Heart left ventricle (tissue), 16 donors: ENCODE measurements at places on chromosomes 1 and 21. TPM values are rescaled to one million over a fixed set of nuclear protein-coding genes. Genes with fewer than 3 reads are reported as not detected.

GRCh38 chr21:42298237-42298636 lies 17.0 kb downstream of the TFF3 start:
- no peak for DNase-seq

GRCh38 chr1:215198021-215198420 lies 115.5 kb downstream of the KCNK2 start:
- DNase-seq: no peak

GRCh38 chr1:147177611-147178380 lies 5.5 kb upstream of the PRKAB2 start:
- DNase-seq: no peak

- DNase-seq: no peak
These were observed 28.5 kb upstream of the SIPA1L2 start for GRCh38 chr1:232658386-232658785.

GRCh38 chr1:44048532-44049215 lies 17.4 kb upstream of the SLC6A9 start:
- DNase-seq: no peak

DNA sequence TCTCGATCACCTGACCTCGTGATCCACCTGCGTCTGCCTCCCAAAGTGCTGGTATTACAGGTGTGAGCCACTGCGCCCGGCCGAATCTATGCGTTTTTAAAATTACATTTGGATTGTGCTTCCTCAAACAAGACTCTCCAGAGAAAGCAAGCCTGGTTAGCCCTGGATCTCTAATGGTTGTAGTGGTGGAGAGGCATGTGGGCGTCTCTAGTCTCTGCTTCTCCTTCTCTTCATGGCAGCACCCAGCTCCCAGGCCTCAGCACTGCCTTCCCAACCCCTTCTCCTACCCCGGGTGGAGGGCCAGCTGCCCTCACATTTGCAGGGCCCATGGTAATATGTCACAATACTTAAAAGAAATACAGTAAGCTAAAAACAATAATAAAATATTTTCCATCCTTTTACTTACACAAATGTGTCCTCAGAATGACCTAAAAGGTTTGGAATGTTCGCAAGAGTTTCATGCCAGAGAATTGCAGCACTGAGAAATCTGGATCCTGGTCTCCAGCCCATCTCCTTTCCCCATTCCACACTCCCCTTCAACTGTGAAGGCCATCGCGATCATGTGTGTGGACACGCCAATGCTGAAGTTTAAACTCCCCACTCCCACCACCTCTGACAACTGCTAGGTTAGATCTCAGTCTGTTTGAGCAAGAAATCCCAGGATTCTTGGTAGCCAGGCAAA lies 7.0 kb downstream of the OR14I1 start:
- DNase-seq: no peak

DNA sequence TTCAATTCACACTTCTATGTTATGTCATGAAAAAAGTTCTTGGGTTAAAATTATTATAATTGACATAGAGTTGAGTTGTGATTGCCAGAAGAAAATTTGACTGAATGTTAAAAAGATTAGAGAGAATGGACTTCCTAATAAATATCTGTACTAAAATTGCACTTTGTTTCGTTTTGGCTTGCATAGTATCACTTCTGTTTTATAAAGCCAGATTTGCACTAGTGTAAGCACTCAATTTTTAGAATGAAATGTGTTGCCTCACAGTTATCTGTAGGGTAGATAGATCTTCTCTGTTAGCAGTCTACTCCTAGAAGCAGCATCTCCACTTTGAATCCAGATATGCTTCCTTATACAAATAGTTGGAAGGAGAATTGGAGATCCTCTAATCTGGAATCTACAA lies 95.2 kb upstream of the MPC2 start:
- DNase-seq: no peak

- no peak for DNase-seq
These were observed 41.7 kb downstream of the PLXNA2 start for GRCh38 chr1:208202333-208202995.

- no peak for DNase-seq
These were observed 96.5 kb downstream of the SMYD2 start for GRCh38 chr1:214377485-214377884.

DNA sequence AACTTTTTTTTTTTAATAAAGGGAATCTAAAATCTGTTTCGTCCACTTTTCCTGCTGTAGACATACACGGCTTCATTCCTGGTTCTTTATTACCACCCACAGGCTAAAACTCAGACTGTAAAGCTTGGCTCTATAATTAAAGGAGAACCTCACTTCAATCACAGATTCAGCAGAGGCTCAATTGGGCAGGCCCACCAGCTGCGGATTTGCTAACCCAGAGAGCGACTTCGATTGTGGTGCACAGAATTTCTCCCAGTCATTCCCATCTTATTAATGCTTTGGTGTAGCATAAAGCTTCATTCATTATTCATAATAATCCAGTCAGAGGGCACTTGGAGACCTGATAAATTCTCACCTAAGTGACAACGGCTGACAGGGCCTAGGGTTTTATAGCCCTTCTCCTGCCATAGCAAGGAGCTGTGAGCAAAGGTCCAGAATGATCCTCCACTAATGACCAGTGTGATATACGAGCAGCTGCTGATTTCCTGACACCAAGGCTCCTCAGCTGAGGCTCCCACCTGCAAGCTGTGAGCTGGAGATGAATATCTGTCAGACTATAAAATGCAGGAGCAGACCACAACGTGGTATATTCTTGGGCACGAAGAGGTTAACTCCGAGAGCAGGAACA lies 149.0 kb downstream of the ATP6V1G3 start:
- DNase-seq: no peak

DNA sequence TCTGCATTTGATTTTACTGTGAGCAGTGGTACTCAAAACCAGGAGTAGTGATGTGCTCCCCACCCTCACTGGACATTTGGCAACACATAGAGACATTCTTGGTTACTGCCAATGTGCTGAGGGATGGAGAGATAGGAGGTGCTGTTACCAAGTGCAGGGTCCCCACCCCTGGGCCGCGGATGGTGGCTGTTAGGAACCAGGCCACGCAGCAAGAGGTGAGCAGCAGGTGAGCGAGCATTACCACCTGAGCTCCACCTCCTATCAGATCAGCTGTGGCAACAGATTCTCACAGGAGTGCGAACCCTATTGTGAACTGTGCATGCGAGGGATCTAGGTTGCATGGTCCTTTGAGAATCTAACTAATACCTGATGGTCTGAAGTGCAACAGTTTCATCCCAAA lies 95.7 kb downstream of the AKT3 start:
- no peak for DNase-seq

DNA sequence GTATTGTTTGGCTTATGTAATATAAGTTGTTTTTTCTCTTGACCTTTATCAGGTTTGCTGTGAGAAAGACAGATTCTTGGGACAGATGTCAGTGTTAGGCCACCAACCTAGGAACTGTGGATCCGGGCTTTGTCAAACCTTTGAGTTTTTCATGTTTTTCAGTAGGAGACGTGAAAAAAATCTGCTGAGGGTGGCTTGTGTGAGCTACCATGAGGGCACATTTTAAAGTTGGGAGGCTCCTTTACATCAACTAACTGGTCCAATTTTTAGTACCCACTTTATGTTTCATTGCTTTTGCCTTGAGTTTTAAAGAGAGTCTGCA lies 801 bp downstream of the RPS6KC1 start:
- DNase-seq: no peak

- DNase-seq: no peak
These were observed 158.7 kb upstream of the IRF2BP2 start for GRCh38 chr1:234768569-234769283.

DNA sequence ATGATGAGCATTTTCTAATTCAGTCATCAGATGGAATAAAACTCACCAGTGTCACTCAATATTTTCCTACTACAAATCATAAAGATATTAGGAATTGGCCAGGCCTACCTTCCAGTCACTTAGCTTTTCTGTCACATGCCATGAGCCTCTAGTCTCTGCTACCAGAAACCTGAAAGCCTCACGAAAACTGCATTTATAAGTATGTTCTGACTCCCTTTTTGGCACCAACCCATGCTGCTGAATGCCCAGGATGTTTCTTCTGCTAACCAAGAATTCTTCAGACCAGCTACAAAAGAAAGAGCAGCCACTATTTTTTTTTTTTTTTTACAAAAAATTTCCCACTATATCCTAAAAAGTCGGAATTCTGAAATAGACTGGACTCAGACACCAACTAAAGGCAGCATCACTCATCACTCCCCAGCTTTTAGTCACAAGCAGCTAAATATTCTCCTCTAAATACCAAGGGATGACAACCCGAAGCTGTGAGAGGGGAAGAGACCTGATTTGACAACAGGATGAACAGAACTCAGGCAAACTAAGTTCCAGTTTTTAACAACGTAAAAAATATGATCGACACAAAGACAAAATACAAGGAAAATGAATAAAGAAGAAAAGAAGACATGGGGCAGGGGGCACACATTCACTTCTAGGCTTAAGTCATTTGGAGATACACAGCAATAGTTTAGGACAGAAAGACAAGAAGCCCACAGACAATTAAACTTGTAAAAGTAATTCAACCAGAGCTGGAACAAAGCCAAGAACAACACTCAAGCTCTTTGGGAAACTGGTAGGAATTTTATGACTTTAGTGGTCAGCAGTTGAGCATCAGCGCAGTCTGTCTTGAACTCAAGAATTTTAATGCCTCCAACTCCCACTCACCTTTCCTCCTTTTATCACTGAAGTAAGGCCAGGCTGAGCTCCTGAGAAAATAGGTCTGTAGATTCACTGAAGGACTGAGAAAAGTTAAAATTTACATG lies 1.7 kb downstream of the DCAF8 start:
- DNase-seq: no peak

DNA sequence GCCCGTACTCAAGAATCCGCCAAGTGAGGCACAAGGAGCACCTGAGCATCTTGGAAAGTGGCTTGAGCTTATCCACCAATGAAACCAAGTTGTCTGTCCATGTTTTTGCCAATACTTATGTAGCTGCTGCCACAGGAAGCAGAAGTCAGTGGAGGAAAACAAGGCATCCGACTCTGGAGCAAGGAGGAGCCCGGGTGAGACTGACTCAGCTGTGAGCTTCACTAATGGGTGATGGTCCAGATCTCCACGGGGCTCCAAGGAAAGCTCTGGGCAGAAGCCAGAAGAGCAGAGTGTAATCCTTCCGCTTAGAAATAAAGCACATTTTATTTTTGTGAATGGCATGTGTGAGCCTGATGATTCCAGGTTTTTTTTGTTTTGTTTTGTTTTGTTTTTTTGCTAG lies 12.3 kb upstream of the SSR2 start:
- no peak for DNase-seq

- DNase-seq: no peak
These were observed 242.1 kb upstream of the JUN start for GRCh38 chr1:59025898-59026426.

DNA sequence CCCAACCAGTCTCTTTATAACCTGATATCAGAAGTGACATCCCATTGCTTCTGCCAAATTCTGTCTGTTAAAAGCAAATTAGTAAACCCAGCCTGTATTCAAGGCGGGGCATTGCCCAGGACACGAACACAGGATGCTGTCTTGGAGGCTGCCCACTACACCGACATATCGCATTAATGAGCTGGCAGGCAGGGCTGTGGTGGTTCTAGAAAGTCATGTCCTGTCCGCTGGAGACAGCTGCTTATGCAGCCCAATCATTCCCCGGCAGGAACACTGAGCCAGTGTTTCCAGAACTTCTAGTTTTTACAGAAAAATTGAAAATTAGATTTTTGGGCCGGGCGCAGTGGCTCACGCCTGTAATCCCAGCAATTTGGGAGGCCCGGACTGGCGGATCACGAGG lies 19.3 kb downstream of the C1orf167 start:
- no peak for DNase-seq

DNA sequence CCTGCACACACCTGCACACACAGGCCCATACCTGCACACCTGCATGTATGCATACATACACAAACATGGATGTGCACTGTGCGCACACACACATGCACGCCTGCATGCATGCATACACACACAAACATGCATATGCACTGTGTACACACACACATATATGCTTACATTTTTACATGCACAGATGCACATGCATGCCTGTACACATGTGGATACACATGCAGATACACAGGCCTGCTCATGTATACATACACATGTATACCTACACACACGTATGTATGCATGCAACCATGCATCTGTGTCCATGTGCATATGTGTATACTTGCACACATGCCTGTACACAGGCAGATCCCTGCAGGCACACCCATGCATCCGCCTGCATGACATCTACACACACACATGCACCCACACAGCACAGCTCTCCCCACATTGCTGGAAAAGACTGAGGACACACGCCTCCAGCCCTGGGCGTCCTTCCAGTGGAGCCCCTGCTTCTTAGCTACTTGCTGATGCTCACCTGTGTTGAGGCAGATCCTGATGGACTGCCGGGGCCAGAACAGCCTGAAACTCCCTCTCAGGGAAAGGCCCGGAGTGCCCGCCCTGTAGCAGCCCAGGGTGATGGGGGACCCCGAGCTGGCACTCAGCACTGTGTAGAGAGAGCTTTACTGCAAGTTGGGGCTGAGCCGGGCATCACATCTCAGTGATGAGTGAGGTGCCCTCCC lies 28.6 kb downstream of the KRTAP10-1 start:
- no peak for DNase-seq

DNA sequence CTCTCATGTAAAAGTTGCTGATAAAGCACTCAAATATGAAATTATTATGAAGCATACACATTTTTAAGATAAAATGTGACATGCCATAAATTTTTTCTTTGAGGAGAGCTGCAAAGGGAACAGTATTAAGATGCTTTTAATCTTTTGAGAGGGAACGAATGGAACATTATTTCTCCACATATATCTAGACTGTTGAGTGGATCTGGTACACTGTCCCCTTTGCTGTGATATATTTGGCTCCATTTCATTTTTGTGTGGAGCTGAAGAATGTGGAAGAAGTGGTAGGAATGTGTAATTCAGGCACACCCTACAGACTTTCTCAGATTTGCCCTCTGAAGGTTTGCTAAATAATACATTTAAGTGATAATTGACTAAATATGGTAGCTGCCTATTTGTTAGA lies 31.7 kb downstream of the PGM1 start:
- DNase-seq: no peak

- peak; percentile 93 for DNase-seq
These were observed 141.4 kb upstream of the ARHGEF16 start for GRCh38 chr1:3312898-3313575.

GRCh38 chr1:61682891-61683290 lies 42.0 kb downstream of the TM2D1 start:
- no peak for DNase-seq

GRCh38 chr1:47181095-47181954 lies 8.5 kb downstream of the PDZK1IP1 start:
- DNase-seq: no peak

DNA sequence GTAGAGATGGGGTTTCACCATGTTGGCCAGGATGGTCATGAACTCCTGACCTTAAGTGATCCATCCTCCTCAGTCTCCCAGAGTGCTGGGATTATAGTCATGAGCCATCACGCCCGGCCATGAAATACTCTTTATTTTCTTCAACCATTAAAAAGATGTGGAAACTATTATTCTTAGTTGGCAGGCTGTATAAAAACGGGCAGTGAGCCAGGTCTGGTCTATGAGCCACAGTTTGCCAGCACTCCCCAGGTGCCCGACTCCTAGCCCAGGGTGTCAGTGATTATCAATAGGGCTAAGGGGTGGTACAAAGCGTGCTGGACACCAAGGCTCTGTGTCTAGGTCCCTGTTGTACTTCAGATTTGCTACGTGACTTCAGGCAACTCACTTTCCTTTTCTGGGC lies 3.7 kb upstream of the TMEM61 start:
- no peak for DNase-seq

Gene SELP
- total RNA-seq: 5.1 TPM

Gene ITGB2
- total RNA-seq: 34.5 TPM

Gene CHIA
- not detected for total RNA-seq

Gene LAMB3
- total RNA-seq: 0.83 TPM

Gene RGL1
- 20.5 TPM for total RNA-seq
